ENCODE measurements at places on chromosomes 2 and 18.

DNA sequence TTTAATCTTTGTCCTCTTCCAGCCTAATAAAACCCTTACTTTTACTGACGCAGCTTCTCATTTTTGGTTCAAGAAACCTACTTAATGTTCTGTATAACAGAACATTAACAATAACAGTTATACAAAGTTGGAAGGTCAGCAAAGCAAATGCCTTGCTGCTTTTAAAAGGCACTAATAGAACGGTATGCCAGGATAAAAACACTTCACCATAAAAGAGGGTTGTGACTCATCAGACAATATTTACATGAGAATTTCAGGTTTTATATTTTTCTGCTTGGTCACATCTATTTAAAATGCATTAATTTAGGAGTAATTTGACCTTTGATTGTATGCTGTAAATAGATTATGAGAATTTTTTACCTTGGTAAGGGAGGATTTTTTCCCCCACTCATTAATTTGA is 3.0 kb downstream of the KLHL41 start:
- DNase-seq: no peak

- DNase-seq: peak; percentile 82
Observed at GRCh38 chr2:188199716-188200128, 92.0 kb upstream of the GULP1 start.

DNA sequence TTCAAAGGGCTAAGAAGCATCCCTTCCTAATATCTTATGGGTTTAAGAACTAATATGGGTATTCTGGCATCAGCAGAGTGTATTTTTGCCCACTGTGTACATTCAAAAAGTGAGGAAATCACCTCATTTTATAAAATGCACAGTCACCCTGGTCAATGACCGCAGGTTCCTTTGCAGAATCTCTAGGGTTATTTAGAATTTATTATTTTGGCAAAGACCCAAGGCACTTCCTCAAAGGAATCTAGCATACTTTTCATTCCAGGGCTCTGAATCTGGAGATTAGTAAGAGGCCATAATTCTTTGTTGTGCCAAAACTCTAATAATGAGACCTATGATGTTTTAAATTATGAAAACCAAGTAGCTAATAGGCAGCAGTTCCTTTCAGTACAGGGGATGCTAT is 27.2 kb upstream of the CDH2 start:
- DNase-seq: peak; percentile 65

GRCh38 chr2:102291319-102292075 is 19.9 kb upstream of the IL1RL1 start:
- DNase-seq: no peak

GRCh38 chr18:77109648-77110019 is 22.9 kb downstream of the MBP start:
- no peak for DNase-seq
